ENCODE measurements at places on chromosomes 4 and X.
A peak's percentile ranks its signal among the peaks of the same experiment; 100 is the strongest.

GRCh38 chr4:48899950-48900349, 6.6 kb downstream of the OCIAD2 start:
- DNase-seq = no peak

GRCh38 chr4:17968721-17969120, 52.8 kb downstream of the LCORL start:
- DNase-seq = no peak

GRCh38 chr4:141853091-141853764, 216.8 kb downstream of the IL15 start:
- no peak for DNase-seq

- no peak for DNase-seq
Observed at GRCh38 chr4:121339307-121339706, 41.5 kb downstream of the QRFPR start.

GRCh38 chrX:40156470-40157227, 58.9 kb upstream of the BCOR start:
- no peak for DNase-seq

DNA sequence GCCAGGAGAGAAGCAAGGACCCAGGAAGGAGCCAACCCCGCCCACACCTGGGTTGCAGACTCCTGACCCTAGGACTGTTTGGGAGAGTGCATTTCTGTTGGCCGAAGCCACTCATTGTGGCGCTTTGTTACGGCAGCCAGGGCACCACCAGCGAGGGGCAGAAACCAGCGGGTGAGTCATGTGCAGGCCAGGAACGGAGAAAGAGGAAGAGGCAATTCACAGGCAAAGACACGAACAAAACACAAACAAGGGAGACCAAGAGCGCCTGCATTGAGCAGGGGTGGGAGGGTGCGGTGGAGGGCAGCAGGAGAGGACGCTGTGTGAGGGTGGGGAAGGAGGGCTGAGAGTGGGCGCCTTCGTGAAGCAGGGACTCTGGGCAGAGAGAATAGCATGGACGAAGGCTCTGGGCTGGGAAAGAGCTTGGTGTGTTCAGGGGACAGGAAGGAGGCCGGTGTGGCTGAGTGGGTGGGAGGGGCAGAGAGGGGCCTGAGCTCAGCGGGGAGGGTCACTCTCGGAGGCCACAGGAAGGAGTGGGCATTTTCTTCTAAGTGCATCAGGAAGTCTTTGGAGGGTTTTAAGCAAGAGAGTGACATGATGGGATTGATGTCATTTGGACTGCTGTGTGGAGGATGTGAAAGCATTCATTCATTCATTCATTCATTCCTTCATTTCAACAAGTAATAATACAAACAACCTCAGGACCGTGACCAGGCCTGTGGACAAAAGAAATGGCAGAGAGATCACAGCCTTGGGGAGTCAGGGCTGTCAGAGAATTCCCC, 12.2 kb upstream of the WFS1 start:
- no peak for DNase-seq

GRCh38 chr4:6935965-6936364, 26.3 kb downstream of the TBC1D14 start:
- no peak for DNase-seq

GRCh38 chrX:47574076-47574546, 8.1 kb upstream of the TIMP1 start:
- DNase-seq = no peak

DNA sequence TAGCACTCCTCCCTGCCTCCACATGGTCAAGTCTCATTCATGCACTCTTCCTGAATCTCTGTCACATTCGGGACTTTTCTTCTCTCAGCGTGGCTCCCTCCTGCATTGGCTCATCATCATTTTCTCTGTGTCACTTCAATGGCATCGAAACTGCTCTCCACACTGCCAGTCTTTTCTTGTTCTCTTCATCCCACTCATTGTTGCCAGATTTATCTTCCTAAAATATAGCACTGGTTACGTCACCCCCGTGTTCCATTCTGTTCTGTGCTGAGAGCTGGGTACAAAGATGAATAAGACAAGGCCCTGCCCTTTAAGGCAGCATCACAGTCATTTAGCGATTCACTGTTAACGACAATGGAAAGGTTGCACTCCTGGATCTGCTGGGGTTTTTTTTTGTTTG, 174.4 kb upstream of the TBC1D9 start:
- DNase-seq = no peak

- DNase-seq = no peak
Observed at GRCh38 chr4:88012647-88013046, 5.2 kb downstream of the PKD2 start.

GRCh38 chr4:173168396-173169177, at the start of gene GALNT7:
TSS of gene GALNT7 (plus strand) at chr4:173168811. CDS start at chr4:173168836, 25 bp downstream.
- DNase-seq = peak; percentile 83

DNA sequence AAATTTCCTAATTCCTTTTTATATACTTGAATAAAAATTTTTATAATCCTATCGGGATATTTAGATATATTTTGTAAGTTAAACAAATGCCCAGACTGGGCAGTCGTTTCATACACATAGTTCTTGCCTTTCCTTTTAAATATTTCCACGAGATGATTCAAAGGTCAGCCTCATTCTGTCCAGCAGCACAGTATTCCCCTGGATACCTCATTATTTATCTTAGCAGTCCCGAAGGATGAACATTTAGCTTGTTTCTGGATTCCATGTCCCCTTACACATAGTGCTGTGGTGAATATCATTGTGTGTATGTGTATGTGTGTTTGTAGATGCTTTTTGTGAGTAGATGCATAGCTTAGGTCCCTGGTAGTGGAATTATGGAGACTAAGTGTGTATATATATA, 38.3 kb downstream of the RAPGEF2 start:
- DNase-seq = no peak

- no peak for DNase-seq
Observed at GRCh38 chr4:83093060-83093640, 21.4 kb downstream of the PLAC8 start.

DNA sequence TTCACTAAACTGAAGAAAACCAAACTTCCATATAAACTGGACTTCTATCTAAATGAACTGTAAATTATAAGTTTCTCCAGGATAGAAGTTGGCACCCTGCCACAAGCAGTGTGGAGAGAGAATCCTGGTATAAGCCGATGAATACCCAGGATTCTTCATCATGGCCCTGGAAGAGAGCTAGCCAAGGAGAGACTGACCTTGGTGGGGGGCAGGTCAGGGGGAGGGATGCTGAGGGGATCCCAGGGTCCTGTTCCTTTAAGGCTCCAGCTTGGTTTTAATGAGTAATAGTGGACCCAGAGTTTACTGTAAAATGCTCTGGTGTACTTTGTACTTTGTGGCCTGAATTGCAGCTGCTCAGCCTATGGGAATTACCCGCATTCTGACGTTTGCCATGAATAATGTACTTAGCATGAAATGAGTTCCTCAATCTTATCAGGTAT, 16.9 kb downstream of the RASSF6 start:
- no peak for DNase-seq

DNA sequence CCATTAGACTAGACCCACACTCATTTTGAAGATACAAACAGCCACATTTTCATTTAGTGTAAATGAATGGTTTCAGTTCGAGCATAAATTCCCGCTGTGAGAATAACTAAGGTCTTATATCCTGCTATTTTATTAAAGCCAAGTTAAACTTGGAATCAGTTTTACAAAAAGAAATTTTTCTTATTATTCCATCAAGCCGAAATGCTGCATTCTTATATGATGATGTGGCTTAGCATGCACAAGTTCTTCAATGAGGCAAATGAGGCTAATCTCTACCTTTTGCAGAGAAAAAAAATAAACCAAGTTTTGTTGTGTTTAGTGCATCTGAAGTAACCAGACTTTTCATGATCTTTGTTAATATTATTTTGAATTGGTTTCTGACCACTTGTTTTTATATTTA, 953.9 kb upstream of the PCDH10 start:
- DNase-seq = no peak

- DNase-seq = no peak
Observed at GRCh38 chr4:177229331-177229730, 80.3 kb upstream of the NEIL3 start.
